ENCODE measurements at places on chromosomes 4 and X.

DNA sequence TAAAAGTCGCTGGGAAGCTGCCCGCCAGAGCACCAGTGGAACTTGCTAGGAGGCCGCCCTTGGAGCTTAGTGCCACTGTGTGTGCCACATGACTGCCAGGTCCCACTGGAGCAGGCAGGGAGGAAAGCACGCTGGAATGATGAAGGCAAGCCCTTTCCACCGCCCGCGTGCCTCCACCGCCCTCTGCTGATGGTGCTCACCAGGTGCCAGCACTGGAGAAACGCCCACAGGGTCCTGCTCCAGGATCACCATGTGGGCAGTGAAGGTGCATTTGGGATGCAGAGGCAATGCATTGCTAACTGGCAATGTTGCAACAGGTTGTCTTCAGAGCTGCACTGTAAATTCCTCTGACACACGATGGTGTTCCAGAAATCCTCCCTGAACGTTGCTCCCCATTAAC is 76.3 kb downstream of the SHROOM2 start:
- DNase-seq, result no peak

DNA sequence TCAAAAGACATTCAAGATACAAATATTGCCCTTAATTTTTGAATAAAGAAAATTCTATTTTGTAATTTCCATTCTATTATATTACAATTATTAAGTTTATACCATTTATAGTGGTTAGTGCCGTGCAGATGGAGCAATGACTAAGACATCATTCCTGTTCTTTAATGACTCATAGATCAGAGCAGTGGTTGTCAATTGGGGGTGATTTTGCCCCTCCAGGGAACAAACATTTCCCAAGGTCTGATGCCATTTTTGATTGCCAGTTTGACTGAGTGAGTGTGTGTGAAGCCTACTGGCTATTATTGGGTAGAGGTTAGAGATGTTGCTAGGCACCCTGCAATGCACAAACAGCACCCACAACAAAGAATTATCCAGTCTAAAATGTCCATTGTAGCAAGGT is 97.9 kb upstream of the DDIT4L start:
- no peak for DNase-seq

- no peak for DNase-seq
Observed at GRCh38 chrX:143081231-143081630, 55.5 kb downstream of the SPANXN4 start.

- DNase-seq, result no peak
Observed at GRCh38 chr4:11966782-11967181, 538.1 kb upstream of the HS3ST1 start.

GRCh38 chr4:183617075-183617474 is 41.9 kb downstream of the RWDD4 start:
- no peak for DNase-seq

DNA sequence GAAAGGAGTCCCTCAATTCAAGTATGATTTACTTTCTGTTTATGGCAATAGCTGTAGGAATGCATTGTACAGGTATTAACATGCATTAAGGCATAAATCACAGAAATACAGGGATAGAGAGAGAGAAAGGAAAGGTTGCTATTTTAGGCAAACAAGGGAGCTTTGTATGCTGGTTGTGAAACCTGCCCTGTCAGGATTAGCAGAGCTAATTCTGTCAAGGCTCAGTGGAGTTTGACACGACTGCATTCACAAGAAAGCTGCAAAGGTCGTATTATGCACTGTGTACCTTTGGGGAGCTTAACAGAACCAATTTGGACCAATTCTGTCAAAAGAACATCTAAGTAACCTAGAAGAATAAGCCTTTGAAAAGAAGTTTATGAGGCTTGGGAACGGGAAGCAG is 239.3 kb downstream of the GRIA2 start:
- DNase-seq, result no peak

- no peak for DNase-seq
Observed at GRCh38 chr4:127967141-127967775, 2.1 kb downstream of the ABHD18 start.

- DNase-seq, result no peak
Observed at GRCh38 chr4:185311113-185311888, 84.4 kb downstream of the LRP2BP start.

DNA sequence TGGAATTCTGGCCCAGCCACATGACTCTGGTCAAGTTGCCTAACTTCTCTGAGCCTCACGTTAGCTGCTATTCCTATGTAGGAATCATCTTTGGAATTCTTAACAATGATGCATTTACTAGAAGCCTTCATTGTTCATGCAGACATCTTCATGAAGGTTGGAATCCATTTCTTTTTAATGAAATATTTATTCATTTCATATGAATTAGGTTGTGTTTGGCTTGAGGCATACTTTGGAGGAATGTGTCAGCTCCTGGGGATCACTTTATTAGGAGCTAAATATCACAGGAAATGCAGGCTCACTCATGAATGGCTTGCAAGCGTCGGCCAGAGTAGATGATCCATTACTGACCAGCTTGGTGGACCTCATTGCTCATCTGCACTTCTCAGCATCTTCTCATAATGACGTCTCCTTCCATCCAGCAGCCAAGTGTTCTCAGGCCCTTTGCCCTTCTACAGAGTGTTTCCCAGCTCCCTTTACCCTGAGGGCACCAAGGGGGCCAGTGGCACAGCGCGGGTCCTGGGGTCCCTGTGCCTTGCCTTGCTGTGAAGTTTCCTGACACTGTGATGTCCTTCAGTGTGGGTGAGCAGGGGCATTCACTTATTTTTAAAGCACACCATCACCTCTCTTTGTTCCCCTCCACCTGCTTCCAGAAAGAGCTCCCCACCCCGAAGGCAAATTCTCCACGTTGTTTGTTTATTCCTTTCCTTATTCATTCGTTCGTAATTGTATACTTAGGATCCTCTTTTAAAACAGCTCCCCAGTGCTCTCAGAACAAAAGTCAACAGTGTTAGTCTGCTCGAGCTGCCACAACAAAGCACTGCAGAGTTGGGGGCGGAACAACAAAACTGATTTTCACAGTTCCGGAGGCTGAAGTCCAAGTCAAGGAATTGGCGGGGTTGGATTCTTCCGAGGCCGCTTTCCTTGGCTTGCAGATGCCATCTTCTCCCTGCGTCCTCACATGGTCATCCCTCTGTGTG is 106.8 kb downstream of the STK32B start:
- DNase-seq, result no peak

DNA sequence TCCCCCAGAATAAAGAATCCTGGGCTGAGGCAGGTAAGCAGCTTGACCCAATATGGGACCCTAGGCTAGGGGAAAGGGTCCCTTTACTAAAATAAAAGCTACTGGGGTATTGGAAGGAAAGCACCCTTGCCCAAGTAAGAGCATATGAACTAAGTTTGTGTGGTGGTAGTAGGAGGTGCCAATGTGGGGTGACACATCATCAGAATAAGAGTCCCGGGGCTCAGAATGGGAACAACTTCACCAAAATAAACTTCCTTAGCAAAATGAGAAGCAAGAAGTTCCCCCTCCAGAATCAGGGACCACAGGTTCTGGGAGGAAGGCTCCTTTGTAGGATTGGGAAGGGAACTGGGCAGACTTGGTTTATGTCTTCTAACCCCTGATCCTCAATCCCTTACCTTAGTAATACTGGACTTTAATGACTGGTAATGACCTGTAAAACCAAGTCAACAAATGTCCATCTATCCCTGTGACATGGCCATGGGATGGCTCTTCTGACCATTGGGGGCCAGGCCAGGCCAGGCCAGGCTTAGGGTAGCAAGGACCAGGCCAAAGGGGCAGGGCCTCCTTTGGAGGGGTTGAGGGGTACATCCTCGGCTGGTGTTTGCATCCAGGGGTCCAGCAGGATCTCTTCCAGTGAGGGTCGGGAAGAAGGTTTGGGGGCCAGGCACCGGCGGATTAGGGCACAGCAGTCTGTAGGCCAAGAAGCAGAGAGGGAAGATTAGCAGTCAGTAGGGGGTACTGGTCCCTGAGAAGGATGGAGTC is 2.3 kb upstream of the SLC35A2 start:
- DNase-seq, result no peak

- no peak for DNase-seq
Observed at GRCh38 chrX:39491548-39492297, 606.0 kb downstream of the BCOR start.

GRCh38 chr4:141771889-141772830 is 135.8 kb downstream of the IL15 start:
- no peak for DNase-seq

DNA sequence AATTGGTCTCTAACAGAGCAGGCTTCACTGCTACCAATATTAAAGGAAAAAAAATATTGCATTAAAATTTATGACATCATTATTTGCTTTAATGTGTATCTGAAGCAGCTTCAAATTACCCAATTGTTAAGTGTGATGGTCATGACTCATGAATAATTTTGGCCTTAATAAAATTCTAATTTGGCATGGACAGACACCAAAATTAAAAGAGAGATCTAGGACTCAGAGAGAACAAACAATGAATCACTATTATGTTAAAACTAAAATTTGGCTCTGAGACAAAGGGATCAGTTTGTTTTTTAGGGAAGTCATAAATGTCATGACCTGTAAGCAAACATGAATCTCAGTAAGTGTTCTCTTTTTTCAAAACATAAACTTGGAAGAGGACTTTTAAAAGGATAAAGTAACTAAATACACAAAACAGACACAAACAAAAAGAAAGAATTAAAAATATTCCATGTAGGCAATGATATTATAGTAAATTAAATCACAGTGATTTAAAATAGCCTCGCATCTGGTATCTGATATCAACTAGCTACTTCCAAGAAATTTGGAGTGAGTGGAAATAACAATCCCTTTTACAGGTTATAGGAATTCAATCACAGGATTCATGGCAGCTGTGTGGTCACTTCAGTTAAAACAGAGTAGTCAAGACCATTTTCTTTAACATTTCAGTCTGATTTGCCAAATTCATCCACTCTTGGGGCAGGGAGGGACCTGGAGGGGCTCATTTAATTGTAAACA is 11.6 kb downstream of the VEGFC start:
- DNase-seq, result no peak

DNA sequence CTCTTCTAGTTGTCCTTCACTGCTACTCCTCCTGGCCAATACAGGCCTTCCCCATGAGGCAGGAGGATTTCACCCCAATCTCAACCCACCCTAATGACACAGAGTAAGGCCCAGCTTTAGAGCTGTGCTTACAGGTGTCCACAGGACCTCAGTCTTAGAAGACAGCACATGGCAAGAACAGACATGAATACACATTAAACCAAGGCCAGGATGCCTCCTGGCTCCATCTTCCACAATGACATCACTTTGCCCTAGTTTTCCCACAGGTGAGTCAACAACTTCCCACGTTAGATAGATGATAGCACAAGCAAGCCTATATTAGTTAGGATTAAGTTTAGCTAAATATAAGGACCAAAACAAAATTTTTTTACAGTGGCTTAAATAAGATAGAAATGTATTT is 63.8 kb upstream of the NOCT start:
- DNase-seq, result no peak

GRCh38 chr4:74934016-74934831 is 1.3 kb downstream of the PARM1 start:
- DNase-seq, result no peak

Data from activated CD8-positive, alpha-beta memory T cell treated with anti-CD3 and anti-CD28 coated beads for 1 hour (primary cell).